ENCODE measurements at places on chromosomes 1 and 21.

GRCh38 chr1:176515310-176515709 lies 52.3 kb downstream of the PAPPA2 start:
- DNase-seq = no peak

DNA sequence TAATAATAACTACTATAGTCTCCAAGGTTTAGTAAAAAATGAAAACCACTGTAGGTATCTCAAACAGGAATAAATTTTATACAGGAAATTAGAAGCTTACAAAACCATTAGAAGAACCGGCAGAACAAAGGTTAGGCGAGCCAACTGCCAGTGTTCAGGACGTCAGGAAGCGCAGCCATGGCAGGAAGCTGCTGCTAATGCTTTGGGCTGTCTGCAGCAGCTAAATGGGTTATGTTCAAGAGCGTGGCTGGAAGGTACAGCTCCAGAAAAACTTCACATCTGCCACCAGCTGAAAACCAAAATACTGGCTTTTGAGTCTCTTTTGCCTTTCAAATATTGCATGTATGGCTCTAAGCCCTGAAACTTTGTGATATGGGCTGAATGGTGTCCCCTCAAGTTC lies 35.7 kb upstream of the MYSM1 start:
- DNase-seq = no peak

DNA sequence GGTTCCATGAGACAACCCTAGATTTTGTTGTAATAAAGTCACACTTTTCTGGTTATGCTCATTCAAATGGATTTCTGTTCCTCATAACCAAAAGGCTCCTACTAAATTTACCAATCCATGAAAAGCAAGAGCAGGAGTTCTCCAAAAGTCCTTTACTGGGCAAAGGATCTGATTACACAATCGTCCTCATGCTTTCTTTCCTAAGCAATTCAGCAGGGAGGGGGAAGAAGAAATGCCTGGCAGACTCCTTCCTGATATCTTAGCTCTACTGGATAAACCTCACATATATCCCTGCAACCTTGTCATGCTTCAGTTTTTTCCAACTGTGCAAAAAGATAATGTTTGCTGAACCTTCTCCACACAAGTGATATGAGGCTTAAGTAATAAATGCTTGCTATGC lies 67.6 kb upstream of the GUCA2B start:
- DNase-seq = no peak

DNA sequence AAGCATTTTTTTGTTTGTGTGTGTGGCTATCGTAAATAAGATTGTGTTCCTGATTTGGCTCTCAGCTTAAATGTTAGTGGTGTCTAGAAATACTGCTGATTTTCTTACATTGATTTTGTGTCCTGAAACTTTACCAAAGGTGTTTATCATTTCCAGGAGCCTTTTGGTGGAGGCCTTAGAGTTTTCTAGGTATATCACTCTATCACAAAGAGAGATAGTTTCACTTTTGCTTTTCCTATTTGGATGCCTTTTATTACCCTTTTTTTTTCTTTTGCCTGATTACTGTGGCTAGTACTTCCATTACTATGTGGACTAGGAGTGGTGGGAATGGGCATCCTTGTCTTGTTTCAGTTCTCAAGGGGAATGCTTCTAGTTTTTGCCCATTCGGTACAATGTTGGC lies 109.6 kb downstream of the S1PR1 start:
- no peak for DNase-seq

GRCh38 chr1:214952648-214953047 lies 129.9 kb upstream of the KCNK2 start:
- DNase-seq = no peak

- DNase-seq = no peak
Observed at GRCh38 chr1:26034504-26035202, 11.3 kb downstream of the SLC30A2 start.

- no peak for DNase-seq
Observed at GRCh38 chr1:119245881-119246280, 105.4 kb upstream of the WARS2 start.
